Vagina (tissue), 2 donors: ENCODE measurements at places on chromosomes 2 and 18.
A peak's percentile ranks its signal among the peaks of the same experiment; 100 is the strongest.

GRCh38 chr18:6106091-6106685 lies 210.9 kb upstream of the TMEM200C start:
- DNase-seq, result no peak

GRCh38 chr2:108776475-108776874 lies 10.1 kb upstream of the CCDC138 start:
- no peak for DNase-seq

- no peak for DNase-seq
These were observed 66.2 kb downstream of the TRAPPC8 start for GRCh38 chr18:31876707-31877106.

DNA sequence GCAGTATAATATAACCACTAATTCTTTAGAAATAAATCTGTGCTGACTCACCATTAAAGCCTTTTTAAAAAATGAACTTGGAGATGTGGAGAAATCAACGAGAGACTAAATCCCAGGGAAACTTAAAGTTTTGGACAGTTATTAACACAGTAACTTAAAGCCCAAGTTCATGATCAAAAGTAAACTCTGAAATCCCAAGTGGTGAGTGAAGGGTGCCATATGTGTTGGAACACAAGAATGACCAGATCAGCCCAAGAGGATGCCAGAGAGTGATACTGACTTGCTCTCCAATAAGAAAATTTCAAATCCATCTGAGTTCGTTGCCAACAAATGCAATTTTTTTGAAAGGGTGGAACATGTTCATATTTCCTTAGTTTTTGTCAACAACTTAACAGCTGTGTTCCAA lies 838.1 kb upstream of the ACVR2A start:
- DNase-seq, result no peak

- DNase-seq, result no peak
These were observed 361.5 kb downstream of the DSEL start for GRCh38 chr18:67154979-67155378.

DNA sequence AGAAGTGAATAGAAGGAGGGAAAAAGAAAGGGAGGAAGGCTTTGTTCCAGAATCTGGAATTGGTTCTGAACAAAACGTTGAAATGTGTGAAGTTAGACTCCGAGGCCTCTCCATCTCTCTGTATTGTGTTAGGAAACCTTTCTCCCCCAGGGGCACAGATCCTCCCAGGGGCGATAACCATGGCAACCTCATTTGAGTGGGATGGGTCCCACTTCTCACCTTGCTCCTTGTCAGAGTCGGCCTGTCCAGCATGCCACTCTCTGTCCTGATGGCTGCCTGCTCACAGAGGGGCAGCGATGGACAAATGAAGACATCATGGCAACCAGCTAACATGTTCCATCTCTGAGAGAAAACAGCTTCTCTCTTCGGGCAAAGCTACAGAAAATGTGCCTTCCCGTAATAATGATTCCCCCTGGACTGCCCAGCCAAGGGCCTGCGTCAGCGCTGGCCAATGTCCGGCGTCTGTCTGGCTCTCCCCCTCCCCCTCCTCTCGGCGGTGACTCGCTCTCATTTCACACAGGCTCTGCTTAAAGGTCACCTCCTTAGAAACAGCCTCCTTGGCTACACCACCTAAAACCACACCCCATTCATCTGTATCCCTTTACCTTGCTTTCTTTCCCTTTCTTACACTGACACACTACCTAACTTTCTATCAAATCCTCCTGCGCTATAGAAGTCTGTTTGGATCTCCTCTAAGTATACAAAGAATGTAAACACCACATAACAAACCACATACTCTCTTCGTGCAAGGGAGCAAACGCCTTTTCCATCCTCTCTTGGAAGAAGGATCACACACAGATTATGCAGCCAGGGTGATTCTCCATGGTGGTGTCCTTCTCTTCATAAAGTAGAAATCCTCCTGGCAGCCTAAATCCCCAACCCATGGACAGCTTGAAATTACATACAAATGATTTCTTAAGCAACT lies 32.1 kb upstream of the TTC39C start:
- no peak for DNase-seq

DNA sequence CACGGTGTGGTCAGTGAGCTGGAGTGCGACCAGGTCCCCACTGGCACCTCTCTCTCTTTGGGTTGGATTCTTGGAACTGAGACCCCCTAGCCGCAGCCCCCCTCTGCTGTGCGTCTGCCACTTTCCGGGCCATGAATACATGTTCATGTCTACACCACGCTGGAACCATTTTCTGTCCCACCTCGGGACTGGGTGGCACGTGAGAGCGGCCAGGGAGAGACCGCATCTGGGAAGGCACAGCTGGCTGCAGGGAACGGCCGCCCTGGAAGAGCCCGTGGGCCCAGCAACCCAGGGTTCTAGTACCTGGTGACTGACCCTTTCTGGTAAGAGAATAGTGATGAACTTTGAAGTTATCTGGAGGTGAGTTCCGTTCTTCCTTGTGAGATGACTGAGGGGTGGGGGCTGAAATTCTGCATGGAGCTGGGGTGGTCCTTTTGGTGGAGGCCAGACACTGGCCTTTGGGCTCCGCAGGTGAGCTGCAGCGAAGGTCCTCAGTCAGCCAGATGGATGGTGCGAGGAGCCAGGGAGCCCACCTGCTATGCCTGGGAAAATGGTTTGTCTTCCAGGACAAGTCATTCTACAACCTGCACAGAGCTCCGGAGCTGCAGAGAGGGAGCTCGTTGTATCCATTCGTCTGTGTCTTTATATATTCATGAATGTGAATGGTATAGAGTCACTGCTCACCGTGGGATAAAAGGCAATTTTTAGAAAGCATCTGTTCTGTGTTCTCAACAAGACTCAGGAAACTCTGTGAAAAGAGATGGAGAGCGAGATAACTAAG lies 223.5 kb downstream of the NDUFA10 start:
- DNase-seq, result peak; percentile 79

- peak; percentile 56 for DNase-seq
These were observed 50.9 kb downstream of the ADNP2 start for GRCh38 chr18:80159713-80160636.

DNA sequence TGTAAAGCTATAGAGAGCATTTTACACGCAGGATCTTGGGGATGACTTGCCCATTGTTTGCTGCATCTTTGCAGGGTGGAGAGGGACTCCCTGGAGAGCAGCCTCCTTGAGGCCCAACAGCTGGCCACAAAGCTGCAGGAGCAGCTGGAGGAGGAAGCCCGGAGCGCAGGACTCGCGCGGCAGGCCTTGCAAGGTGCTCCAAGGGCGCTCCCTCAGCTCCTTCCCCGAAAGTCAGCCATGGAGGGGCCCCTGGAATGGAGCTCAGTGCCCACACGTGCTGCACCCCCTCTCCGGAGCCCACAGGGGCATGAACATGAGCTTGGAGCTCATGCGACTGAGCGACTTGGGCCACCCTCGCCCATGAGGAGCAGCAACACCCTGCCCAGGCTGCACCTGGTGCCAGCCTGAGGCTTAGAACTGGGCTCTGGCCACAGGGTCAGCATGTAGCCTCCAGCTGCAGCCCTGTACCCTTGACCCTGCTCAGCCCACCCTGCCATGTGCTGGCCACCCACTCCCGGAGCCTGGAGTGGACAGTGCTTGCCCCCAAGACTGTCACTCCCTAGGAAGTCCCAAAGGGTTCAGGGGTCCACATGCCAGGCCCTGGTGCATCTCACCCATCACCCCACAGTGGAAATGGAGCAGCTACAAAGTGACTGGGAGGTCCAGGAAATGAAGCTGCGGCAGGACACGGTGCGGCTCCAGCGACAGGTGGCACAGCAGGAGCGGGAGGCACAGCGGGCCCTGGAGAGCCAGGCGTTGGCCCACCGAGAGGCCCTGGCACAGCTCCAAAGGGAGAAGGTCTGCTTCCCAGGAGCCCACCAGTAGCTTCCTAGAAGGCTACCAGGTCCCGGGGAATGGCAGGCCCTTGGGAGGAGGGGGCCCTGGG lies 43.0 kb downstream of the CROCC2 start:
- no peak for DNase-seq

DNA sequence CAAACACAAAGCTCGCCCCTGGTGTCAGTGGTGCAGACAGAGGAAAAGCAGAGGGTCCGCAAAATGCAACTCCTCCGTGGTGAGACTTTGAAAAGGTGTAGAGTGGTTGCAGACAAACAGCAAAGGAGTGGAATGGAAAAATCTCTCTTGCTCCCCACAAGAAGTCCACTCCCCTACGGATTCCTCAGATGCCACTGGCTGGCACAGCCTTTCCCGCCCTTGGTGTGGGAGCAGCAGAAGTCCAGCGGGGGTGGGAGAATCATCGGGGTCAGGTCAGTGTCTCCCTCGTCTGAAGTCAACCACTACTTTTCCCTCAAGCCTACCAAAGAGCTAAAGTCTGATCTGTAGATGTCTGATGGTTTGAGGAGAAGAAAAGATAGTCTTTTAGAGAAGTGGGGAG lies 22.3 kb upstream of the B3GNT7 start:
- no peak for DNase-seq

GRCh38 chr2:210584834-210585233 lies 28.4 kb downstream of the CPS1 start:
- DNase-seq, result no peak

DNA sequence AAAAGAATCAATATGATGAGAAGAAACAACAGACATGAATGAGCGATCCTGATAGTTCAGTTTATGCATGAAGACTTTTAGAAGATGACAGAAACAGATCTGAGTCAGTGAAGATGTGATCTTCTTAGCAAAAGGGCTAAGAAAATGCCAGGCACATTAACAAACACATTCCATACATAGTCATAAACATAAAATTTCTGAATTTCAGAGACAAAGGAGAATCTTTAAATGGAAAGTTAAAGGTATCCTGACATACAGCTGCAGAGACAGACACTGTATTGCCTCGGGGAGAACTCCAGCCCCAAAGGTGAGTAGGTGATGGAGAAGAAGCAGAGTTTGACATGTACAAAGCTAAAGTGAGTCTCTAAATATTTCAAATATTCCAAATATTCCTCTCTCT lies 40.6 kb upstream of the FN1 start:
- DNase-seq, result no peak

DNA sequence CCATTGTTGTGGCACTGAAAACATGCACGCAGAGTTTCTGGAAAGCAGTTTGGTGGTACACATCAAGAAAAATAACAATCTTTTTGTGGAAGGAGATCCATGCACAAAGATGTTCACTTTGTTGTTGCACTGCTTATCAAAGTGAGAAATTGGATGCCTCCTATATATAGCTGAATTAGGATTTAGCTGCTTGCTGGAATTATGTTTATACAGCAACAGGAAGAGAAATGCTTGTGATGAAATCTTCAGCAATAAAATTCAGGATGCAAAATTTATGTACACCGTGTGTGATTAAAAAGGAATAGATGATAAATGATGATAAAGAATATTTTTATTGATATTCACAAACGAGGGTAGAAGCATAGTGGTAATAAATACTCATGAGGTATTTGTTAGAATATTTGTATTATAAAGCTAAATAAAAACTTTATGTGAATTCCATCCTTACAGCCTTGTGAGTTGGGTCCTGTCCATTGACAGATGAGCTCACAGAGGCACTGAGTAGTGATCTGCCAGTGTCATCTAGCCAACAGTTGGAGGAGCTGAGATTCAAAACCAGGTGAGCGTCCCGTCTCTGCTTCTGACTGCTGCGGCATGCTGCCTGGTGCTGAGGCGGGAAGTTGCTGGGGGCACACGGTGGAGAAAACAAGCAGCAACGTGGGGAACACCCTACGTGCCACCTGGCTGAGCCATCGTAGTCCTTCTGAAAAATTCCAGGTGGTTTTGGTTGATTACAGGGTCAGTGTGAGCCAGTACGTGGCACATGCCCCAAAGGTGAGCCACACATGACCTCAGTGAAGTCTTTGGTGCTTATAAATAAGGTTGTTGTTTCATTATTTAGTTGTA lies 80.2 kb downstream of the ASAP2 start:
- DNase-seq, result no peak

DNA sequence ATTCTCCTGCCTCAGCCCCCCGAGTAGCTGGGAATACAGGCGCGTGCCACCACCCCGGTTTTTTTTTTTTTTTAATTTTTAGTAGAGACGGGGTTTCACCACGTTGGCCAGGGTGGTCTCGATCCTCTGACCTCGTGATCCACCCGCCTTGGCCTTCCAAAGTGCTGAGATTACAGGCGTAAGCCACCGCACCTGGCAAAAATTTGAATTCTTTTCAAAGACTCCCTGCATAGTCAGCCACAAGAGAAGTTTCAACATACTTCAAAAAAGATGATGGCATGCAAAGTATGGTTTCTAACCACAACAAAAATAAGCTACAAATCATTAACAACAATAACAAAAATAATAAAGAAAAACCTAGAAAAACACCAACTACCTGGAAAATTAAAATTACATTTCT lies 22.0 kb downstream of the HYCC2 start:
- DNase-seq, result no peak

GRCh38 chr2:49600524-49600923 lies 446.2 kb upstream of the FSHR start:
- DNase-seq, result no peak

DNA sequence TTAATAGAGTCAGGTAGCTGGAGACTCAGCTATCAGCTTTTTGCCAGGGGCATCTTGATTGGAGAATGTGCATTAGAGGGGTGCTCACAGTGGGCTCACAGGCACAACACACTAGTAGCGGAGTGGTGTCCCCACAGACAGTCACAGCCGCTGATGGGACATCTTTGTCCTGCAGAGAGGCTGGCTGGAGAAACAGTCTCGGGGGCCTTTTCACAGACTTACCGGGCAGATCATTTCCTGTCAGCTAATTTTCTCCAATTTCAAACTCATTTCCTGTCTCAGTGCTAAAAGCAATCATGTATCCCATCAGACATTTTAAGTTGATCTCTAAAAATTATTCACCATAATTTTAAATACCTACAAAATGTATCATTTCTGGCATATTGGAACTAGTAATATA lies 562.6 kb downstream of the DCDC2C start:
- DNase-seq, result no peak

DNA sequence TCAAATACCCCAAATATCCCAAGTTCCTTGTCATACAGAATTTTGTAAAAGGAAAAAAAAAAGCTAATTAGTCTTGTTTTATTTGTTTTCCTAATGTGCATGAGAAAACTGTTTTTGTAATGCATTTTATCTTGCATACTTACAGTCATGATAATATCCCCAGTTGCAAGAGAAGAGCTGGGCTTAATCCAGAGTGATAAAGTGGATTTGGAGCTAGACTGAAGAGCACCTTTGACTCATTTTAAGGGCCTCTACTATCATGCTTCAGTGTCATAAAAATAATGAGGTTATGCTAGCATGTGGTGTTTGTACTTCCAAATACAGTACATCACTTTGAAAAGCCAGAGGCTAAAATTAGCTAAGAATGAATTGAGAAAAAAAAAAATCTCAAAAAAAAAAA lies 26.4 kb downstream of the ARHGAP15 start:
- DNase-seq, result no peak

- no peak for DNase-seq
These were observed 154.1 kb downstream of the DPP4 start for GRCh38 chr2:161919873-161920272.

GRCh38 chr2:46461709-46462171 lies 17.6 kb upstream of the TMEM247 start:
- DNase-seq, result peak; percentile 55

GRCh38 chr18:46917108-46917802 lies at the start of the genes KATNAL2 and PIAS2:
Gene KATNAL2, plus strand, starts transcription at chr18:46917602. Its CDS starts 29,271 bp downstream, at chr18:46946873.
Gene PIAS2, minus strand, starts transcription at chr18:46917507. Its CDS starts 162 bp downstream, at chr18:46917345.
- no peak for DNase-seq

GRCh38 chr2:232781765-232782164 lies 5.4 kb upstream of the KCNJ13 start:
- no peak for DNase-seq

GRCh38 chr2:143960177-143960576 lies 559.7 kb downstream of the ZEB2 start:
- no peak for DNase-seq
